ENCODE measurements at places on chromosomes 7 and 10.

GRCh38 chr7:27151931-27152815, at the start of gene HOXA3:
Gene HOXA3, minus strand, starts transcription at chr7:27152583. Its CDS starts 41,943 bp downstream, at chr7:27110640.
- DNase-seq: no peak

- DNase-seq: no peak
Measured at GRCh38 chr10:11355592-11355991, 255.9 kb downstream of the USP6NL start.

- DNase-seq: no peak
Measured at GRCh38 chr10:76115131-76115470, 683.7 kb downstream of the LRMDA start.

GRCh38 chr7:149595541-149595940, 97.9 kb upstream of the ZNF746 start:
- no peak for DNase-seq

DNA sequence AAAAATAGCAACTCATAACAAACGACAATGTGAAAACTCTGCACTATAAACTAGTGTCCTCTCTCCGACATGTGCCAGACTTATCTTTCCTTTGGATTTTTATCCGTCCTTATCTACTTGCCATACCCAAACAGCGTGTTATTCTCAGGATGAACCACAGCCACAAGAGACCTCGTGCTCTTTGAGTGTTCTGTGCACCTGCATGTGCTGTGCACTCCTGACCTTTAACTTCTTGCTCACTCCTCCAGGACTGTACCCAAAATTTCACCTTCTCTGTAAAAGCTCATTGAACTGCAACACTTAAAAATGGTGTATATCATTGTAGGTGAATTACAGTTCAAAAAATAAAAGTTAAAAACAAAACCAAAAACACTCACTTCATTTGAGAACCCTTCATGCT, 58.0 kb upstream of the SLC35G1 start:
- DNase-seq: no peak

GRCh38 chr10:7340179-7340874, 70.5 kb downstream of the SFMBT2 start:
- DNase-seq: no peak

DNA sequence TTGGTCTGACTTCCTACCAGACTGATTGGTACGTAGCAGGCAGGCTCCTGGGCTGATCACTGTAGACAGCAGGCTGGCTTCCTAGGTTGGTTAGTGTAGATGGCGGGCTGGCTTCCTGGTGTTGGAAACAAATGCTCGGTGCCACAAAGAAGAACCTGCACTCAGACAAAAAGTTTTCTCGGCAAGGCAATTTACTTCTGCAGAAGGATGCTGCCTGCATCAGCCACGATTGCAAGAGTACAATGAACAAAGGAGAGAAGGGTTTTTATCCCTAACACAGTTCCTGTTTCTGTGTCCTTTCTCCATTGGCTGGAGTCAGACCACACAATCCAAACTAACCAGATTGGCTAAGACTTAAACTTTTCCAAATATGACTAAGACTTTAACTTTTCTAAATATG, 123.6 kb upstream of the PPP2R2D start:
- no peak for DNase-seq

DNA sequence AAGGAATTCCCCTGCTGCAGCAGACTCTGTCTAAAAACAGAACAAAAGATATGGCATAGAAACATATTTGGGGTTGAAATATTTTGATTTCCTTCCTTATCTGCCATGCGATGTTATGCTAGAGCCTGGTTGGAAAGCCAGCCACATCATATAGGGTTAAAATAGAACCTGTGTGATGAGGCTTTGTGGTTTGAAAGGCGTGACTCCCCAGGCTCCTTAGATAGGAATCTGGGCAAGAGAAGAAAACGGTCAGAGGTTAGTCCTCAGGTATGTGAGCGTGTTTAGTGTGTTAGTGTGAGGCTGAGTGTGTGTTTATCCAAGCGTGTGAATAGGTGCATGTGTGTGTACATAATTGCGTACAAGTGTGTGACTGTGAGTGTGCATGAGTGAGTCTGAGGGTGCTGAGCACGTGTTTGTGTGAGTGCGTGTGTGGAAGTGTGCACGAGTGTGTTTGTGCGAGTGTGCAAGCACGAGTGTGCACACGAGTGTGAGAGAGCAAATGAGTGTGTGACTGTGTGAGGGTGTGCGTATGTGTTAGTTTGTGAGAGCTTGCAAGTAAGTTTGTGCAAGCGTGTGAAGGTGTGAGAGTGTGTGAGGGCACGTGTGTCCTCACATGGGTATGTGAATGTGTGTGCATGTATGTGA, 79.9 kb downstream of the COL26A1 start:
- DNase-seq: no peak

GRCh38 chr10:67492317-67493019, 203.5 kb downstream of the CTNNA3 start:
- no peak for DNase-seq

DNA sequence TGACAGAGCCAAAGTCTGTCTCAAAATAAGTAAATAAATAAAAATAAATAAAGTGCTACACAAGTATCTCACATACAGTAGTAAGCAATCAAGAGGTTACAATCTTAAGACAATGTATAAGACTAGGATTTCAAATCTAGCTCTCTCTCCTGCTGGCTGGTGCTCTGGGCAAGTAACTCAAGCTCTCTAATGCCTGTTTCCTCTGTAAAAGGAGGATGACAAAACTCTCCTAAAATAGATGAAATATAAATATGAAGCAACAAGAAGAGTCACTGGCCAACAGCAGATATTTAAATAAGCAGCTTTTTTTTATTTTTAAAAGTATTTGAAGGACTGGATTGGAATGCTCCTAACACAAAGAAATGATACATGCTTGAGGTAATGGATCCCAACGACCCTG, 7.2 kb downstream of the SFMBT2 start:
- DNase-seq: no peak

DNA sequence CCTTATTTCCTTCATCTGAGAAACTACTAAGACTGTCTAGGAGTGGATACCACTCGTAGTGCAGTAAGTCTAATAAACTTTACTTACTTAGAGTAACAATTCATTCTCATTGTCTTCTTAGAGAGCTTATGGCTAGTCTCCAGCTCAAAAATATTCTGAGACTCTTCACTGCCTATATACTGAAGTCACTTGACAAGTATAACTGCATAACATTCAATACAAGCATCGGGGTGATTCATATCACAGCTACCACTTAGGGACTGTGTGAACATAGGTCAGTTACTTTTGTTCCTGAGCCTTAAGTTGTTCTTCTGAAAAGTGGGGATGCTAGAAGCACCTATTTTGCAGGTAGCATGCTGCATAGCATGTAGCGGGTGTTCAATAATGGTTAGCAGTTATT, 111.0 kb downstream of the HTR7 start:
- no peak for DNase-seq

GRCh38 chr10:116720241-116720643, 22.1 kb downstream of the HSPA12A start:
- DNase-seq: no peak

- no peak for DNase-seq
Measured at GRCh38 chr10:73950155-73950948, 39.4 kb downstream of the PLAU start.

- peak; percentile 24 for DNase-seq
Measured at GRCh38 chr10:100872034-100872791, 40.5 kb upstream of the SLF2 start.

DNA sequence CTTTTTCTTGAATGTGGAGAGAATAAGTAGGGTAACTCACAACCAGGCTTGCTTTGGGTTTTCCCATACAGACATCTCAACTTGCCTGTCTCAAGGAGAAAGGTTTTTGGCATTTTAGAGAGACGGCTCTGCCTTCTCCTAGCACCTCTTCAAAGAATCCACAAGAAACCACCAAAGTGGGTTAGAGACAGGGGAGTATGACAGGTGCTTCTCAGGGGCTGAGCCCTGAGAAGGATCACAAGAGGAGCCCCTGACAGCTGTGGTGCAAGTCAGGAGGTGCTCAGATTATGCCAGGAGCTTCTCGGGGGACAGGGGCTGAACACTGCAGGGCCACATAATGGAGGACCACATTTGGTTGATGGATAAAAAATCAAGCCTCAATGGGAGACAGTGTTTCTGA, 170.8 kb upstream of the LYZL2 start:
- no peak for DNase-seq

DNA sequence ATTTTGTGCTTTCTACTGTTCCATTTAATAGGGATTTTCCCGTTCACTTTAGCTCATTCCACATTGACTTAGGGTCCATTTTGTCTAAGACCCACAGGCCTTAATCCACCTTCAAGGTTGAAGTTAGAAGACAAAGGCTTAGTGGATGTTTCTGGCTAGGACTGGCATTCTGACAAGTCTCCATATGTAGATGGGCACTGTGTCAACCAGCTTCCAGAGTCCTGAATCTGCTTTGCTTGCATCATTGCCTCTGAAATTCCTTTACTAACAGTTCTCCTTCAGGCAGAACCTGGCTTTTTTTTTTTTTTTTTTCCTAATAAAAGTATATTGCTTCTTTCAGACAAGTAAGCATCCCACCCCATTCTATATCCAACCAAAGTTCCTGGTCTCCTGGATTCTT, 69.6 kb upstream of the PDCD4 start:
- no peak for DNase-seq

- DNase-seq: no peak
Measured at GRCh38 chr7:127807829-127808228, 155.8 kb downstream of the SND1 start.

DNA sequence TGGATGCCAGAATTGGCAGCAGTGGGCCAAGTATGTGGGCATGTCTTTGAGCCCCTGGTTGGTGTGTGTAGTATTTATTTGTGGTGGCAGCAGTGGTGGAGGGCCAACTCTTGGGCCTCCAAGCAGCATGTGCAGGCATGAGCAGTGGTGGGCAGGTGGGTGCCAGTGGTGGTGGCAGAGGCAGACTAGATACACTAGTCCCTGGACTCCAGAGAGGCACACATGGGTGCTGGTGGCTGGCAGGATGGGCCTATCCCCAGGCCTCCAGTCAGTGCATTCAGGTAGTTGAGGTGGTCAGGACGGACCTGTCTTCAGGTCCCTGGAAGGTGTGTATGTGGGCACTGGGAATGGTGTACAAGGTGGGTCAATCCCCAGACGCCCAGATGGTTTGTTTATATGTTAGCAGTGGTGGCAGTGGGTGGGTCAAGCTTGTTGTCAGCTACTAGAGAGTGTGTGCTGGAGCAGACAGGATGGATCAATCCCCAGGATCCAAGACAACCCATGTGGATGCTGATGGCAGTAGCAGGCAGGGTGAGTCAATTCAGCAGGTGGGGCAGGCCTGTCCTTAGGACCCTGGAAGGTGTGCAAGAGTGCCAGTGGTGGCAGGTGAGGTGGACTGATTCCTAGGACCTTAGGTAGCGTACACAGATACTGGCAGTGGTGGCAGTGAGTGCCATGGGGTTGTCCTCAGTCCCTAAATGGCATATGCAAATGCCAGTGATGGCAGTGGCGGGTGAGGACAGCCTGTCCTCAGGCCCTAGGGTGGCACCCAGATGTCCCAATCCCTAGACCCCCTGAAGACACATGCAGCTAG, 294.3 kb downstream of the RPS24 start:
- DNase-seq: no peak

DNA sequence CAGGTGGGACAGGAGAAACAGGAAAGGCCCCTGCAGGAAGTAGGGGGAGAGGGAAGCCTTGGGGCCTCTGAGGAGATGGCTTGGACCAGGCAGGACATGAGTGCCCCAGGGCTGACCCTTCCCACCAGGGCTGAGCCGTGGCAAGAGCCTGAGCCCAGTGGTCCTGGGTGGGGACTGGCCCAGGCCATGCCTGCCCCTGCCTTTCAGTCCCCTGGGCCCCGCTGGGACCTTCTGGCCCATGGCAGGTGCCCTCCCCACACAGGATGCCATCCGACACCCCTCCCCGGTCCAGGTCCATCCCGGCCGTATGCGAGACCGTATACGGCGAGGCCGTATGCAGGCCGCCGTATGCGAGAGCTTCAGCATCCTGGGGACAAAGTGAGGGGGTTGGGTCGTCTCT, 2.0 kb downstream of the GRIFIN start:
- no peak for DNase-seq

GRCh38 chr10:45471059-45471458, 97.0 kb downstream of the ALOX5 start:
- DNase-seq: no peak

DNA sequence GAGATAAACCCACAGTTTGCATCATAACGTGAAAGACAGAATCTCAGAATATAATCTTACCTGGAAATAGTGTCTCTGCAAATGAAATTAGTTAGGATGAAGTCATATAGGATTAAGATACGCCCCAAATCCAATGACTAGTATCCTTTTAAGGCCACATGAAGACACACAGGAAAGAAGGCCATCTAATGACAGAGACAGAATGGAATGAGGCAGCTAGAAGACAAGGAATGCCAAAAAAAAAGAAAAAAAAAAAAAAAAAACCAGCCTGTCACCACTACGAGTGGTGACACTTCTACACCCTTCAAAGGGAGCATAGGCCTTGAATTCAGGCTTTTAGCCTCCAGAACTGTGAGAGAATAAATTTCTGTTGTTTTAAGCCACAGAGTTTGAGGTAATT, 82.9 kb downstream of the HYCC1 start:
- no peak for DNase-seq

- no peak for DNase-seq
Measured at GRCh38 chr7:37429435-37429791, 19.3 kb downstream of the ELMO1 start.

GRCh38 chr10:12960334-12960898, 41.1 kb downstream of the CCDC3 start:
- no peak for DNase-seq

DNA sequence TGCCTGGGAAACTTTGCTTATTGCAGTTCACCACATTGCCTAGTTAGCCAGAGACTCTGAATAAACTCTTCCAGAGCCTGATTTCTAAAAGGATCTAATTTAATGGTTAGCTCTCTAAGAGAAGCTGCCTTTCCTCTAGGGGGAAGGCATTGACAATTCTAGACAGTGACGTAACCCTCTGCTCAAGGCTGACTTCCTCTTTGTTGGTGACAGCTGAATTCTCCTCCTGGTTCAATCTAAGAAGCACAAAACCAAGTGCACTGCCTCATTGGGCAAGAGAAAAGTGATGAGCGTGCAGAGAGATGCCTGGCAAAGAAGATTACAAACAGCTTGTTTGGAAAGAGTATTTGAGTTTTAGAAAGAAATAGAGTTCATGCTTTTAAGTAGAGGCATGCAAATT, 102.7 kb downstream of the MACC1 start:
- DNase-seq: no peak

- DNase-seq: no peak
Measured at GRCh38 chr7:26686448-26686981, 177.9 kb downstream of the SKAP2 start.
